A549 treated with ZK216348 at 1 μM for 4 hours (cell line): ENCODE measurements at places on chromosomes 6 and 20. TPM values are rescaled to one million over a fixed set of nuclear protein-coding genes. Genes with fewer than 3 reads are reported as not detected.

The C6orf58 gene
- 0.22 TPM in 1 of 5 replicates, not detected in the others for total RNA-seq

The FAM83B gene
- total RNA-seq: 0.07 to 0.08 TPM (median 0.07 TPM) in 3 of 5 replicates, not detected in the others

The SAMD5 gene
- total RNA-seq: 0.58 to 0.87 TPM (median 0.70 TPM) in 5 replicates

The GGTLC1 gene
- total RNA-seq: not detected in 5 replicates

The OR11A1 gene
- total RNA-seq: not detected in 5 replicates

The TP53TG5 gene
- total RNA-seq: not detected in 5 replicates

The HTR1E gene
- total RNA-seq: not detected in 5 replicates

The ENPP3 gene
- not detected in 5 replicates for total RNA-seq

The VWA7 gene
- total RNA-seq: 0.53 to 2.7 TPM (median 1.1 TPM) in 5 replicates

The COL21A1 gene
- 0.38 to 0.84 TPM (median 0.56 TPM) in 5 replicates for total RNA-seq

The DOK5 gene
- total RNA-seq: not detected in 5 replicates

The TBXT gene
- not detected in 5 replicates for total RNA-seq

The PMEPA1 gene
- 159 to 471 TPM (median 396 TPM) in 5 replicates for total RNA-seq

The CPNE5 gene
- 0.05 to 0.14 TPM (median 0.11 TPM) in 4 of 5 replicates, not detected in the other for total RNA-seq

The LAMA5 gene
- total RNA-seq: 181 to 543 TPM (median 420 TPM) in 5 replicates

The FAM209B gene
- total RNA-seq: 0.34 to 1.00 TPM (median 0.75 TPM) in 4 of 5 replicates, not detected in the other

The VSTM2L gene
- 10.6 to 19.8 TPM (median 15.5 TPM) in 5 replicates for total RNA-seq

The ADAM33 gene
- total RNA-seq: 0.05 to 0.08 TPM in 2 of 5 replicates, not detected in the others

The CFAP61 gene
- total RNA-seq: 0.34 to 0.82 TPM (median 0.40 TPM) in 5 replicates

The NKX2-2 gene
- total RNA-seq: not detected in 5 replicates

The COMMD7 gene
- total RNA-seq: 58.2 to 63.0 TPM (median 59.1 TPM) in 5 replicates

The SLC16A10 gene
- 0.08 to 0.51 TPM (median 0.34 TPM) in 5 replicates for total RNA-seq

The SCGN gene
- 0.13 to 0.26 TPM (median 0.17 TPM) in 3 of 5 replicates, not detected in the others for total RNA-seq

The OOEP gene
- not detected in 5 replicates for total RNA-seq

The TINAG gene
- not detected in 5 replicates for total RNA-seq

The ASIP gene
- total RNA-seq: not detected in 5 replicates

The HRH3 gene
- total RNA-seq: not detected in 5 replicates

The FYN gene
- 4.2 to 7.4 TPM (median 5.0 TPM) in 5 replicates for total RNA-seq

The ID1 gene
- total RNA-seq: 269 to 530 TPM (median 412 TPM) in 5 replicates

The COL9A1 gene
- total RNA-seq: 0.19 TPM in 1 of 5 replicates, not detected in the others

The JAG1 gene
- total RNA-seq: 29.6 to 43.4 TPM (median 41.1 TPM) in 5 replicates

The RPS6KA2 gene
- total RNA-seq: 0.11 to 0.32 TPM (median 0.20 TPM) in 5 replicates
